ENCODE measurements at places on chromosomes 2 and 18. TPM values are rescaled to one million over a fixed set of nuclear protein-coding genes. Genes with fewer than 3 reads are reported as not detected.

Gene CFC1B
- total RNA-seq = not detected

Gene PLCL1
- 7.7 TPM for total RNA-seq

DNA sequence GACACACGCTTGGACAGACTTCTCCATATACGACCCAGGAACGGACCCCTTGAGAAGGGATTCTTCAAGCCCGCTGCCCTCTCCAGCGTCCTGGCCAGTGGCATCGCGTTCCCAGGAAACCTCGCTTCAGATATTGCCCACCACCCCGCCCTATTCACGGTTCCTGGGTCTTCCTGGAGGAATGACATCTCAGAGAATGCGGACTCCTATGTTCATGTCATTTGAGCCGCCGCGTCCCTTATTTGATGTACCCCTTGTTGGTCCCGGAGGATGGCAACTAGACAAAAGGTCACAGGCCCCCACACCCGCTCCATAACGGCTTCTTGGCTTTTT lies 588 bp upstream of the CCDC93 start:
- no peak for DNase-seq

DNA sequence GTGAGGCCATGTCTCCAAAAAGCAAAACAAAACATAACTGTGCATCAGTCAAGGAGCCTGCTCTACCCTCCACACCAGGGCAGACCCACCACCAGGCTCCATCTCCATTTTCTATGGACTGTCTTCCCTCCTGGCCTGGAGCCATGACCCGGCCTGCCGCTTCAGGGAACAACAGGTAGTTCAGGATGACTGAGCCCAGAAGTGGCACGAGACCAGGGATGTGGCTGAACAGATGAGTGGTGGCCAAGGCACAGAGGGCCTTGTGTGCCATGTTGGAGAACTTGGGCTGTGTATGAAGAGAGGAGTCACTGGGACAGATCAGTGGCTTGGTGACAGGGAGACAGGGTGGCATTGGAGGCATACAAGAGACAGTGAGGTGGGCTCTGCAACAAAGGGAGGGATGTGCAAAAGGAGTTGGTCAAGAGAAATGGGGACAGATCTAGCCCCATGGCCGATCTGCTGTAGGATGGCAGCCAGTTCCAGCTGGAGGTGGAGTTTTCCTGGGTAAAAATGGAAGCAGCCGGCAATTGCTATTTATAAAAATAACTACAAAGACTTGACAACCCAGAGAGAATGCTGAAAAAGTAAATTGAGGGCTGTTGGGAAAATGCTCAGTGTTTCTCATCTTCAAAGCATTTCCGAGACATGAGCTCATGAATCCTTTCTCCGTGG lies 35.0 kb downstream of the TMEM177 start:
- no peak for DNase-seq

Gene NAT8
- not detected for total RNA-seq

Gene COLEC11
- total RNA-seq = 1.5 TPM

DNA sequence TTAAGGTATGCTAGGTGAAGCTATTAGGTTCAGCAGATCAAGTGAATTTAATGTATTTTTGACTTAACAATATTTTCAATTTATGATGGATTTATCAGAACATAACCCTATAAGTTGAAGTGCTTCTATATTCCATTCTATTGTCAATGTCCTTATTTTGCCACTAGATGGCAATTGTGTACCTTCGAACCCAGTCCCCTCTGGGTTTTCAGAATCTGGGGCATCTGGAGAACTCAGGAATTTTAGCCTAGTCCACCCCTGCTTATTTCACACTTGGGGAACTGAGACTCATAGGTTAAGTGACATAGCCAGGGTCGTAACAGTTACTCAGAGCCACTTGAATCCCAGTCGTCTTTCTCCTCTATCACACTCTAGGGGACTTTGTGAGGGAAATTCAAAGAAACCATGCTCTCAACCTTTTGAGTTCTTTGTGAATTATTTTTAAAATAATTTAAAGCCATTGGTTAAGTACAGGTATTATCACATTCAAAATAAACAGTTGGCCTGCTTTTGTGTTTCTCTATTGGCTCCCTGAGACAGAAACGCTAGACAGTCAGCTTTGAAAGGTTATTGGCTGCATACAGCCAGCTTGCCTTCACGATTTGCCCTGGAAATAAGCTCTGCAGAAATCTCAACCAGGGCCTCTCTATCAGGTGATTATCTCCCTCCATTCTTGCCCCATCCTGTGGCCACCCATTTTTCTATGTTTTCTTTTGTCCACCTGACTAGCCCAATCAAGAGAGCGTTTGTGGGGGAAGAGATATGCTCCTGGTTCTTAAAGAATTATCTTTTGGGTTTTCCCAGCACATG lies 145.0 kb downstream of the TTC27 start:
- no peak for DNase-seq

- DNase-seq = peak; percentile 52
These were observed 9.9 kb downstream of the SLC66A2 start for GRCh38 chr18:79941473-79942119.

DNA sequence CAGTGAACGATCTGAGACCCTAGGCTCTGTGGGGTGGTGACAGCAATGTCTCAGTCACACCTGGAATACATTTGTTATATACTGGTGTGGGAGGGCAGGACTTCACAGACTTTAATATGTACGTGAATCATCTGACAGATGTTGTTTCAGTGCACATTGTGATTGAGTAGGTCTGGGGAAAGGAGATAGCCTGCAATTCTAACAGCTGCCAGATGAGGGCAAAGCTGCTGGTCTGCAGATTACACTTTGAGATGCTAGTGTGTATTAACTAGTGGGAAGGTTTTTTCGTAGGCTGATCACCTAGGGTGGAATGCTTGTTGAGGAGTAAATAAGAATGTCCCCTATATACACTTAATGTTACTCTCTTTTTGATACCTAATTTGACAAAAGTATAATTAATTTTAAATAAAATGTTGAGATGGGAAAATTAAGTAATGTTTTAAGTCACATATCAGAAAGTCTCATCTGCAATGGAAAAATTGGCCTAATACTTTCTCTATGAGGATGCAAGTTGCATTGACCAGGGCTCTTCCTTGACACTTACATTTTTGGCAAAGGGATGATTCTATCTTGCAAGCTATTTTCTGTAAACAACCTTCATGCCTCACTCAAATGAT lies 496.9 kb upstream of the HNMT start:
- DNase-seq = no peak

Gene SOS1
- 37.0 TPM for total RNA-seq

GRCh38 chr2:29923110-29923721 lies 1.8 kb upstream of the ALK start:
- DNase-seq = no peak

Gene RNF152
- total RNA-seq = 21.2 TPM

Gene DCC
- 7.1 TPM for total RNA-seq

DNA sequence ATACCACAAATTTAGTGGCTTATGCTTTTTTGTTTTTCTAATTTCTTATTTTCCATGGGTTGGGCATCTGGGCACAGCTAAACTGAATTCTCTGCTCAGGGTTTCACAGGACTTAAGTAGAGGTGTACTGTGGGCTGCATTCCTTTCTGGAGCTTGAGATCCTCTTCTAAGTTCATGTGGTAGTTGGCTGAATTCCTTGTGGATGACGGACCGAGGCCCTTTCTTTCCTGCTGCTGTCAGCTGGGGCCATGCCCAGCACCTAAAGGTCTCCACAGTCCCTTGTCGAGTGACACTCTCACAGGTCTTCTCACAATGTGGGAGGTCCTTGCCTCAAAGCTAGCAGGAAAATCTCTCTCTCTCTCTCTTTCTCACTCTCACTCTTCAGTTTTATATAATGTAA lies 433.5 kb upstream of the LRATD1 start:
- DNase-seq = no peak

DNA sequence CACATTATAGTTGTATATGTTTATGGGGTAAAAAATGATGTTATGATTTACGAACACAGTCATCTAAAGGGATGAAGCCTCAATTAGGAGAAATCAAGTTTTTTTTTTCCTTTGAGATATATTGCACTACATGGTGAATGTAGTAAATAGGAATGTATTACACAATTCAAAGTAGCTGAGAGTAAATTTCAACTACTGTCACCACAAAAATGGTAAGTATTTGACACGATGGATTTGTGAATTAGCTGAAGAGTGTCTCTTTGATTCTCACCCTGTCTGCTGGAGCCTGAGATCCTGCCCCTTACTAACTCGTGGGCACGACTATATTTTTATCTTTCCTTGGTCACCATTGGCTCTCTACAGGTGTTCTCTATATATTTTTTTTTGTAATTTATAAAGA lies 540.4 kb upstream of the DSEL start:
- no peak for DNase-seq

Gene MEP1B
- not detected for total RNA-seq

Gene TNS1
- total RNA-seq = 669 TPM

Gene MLPH
- total RNA-seq = 423 TPM

DNA sequence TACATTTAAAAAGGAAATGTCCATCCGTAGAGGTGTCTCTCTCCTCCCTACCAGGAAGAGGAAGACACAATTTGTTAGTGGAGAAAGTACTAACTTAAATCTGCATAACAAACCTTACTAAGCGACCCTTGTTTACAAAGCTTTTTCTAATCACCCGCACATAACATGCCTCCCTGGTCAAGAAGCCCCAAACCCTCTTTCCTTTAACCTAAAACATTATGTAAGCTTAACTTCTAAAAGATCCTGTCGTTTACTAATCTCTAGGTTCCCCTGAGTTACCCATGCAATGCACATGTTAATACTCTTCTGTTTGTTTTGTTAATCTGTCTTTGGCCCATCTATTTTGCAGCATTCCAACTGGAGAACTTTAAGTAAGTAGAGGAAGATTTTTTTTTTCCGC lies 630.3 kb upstream of the NRXN1 start:
- DNase-seq = no peak

DNA sequence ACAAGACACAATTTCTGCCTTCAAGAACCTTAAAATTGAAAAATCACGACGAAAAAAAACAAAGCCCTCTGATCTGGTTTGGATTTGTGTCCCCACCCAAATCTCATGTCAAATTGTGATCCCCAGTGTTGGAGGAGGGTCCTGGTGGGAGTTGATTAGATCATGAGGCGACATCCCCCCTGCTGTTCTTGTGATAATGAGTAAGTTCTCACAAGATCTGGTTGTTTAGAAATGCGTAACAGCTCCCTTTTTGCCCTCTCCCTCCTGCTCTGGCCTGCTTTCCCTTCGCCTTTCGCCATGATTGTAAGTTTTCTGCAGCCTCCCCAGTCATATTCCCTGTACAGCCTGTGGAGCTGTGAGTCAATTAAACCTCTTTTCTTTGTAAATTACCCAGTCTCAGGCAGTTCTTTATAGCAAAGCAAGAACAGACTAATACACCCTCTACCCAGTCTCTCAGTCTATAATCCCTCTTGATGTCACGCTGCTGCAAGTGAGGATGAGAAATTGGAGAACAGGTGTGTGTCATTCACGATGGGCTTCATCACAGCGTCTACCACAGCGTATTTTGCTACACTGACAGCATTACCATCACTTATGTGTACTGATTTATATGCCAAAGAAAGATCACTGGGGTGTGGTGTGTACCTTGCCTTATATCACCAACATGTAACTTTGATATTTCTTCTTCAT lies 330.7 kb downstream of the MTX2 start:
- no peak for DNase-seq

DNA sequence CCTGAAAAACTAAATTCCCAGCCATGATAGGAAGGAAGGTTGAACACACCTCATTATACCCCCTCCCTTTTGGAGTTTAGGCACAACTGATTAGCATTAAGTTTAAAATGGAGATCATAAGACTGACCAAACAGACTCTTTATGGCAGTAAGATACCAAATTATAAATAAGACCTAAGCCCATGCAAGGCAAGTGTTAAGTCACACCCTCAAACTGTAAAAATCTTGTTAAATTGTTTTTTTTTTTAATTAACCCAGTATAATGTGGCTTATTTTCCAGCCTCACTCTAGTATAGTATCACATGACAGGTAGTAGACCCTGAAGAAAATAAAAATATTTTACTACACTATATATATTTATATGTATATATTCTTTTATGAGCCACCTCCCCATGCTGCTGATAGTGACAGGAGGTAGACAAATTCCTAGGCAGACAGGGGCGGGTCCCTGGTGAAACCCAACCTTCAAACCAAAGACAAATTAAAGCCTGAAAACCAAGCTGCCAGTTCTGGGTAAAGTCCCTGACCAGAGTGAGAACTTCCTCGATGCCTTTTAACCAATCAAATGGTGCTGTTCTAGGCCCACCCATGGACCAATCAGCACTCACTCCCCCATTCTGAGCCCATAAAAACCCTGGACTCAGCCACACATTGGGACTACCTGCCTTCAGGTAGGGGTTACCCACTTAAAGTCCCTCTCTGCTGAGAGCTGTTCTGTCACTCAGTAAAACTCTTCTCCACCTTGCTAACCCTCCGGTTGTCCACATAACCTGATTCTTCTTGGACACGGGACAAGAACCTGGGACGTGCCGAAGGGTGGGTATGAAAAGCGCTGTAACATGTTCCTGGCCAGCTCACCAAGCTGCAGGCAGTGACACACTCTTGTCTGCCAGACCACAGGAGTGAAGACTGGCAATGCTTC lies 123.9 kb upstream of the B3GNT2 start:
- no peak for DNase-seq

- DNase-seq = no peak
These were observed 135.7 kb downstream of the NUP35 start for GRCh38 chr2:183259921-183260320.

Gene ACTG2
- total RNA-seq = 37.9 TPM

DNA sequence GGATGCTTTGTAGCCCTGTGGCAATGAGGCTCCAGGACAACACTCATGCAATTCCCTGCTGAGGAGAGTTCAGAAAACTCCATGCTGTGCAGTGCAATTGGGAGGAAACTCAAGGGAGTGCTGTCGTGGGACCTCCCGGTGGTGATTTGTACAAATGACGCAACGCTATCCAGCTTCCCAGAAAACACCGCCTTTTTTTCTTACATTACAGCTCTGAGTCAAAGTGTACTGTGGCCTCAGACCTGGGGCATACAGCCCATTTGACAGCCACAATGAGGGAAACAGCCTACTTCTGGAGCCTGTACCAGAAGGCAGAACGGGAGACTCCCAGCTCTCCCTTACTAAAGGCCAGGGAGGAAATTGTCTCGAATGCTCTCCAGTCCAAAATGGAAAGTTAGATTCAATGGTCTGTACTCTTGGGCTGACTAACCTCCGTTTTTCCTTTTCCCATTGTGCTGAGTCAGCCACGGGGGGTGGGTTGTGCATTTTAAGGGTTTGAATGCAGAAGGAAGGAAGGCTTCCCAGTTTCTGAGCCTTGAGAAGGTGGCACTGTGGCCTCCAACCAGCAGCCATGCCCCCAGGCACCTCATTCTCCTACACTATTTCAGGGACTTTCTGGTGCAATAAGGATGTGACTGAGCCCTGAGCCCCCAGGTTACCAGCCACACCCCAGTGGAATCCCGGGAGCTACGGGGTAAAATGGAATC lies 16.4 kb upstream of the CYP1B1 start:
- no peak for DNase-seq

GRCh38 chr2:226410247-226410835 lies 389.3 kb downstream of the IRS1 start:
- DNase-seq = no peak

- no peak for DNase-seq
These were observed 218.6 kb downstream of the KCNE4 start for GRCh38 chr2:223270548-223270947.

- DNase-seq = no peak
These were observed 561.9 kb upstream of the ID2 start for GRCh38 chr2:8119782-8120505.

Gene FAP
- 5.4 TPM for total RNA-seq

- DNase-seq = no peak
These were observed 117.6 kb upstream of the FOSL2 start for GRCh38 chr2:28274911-28275685.

Measured in upper lobe of right lung (tissue), 1 donor.